ENCODE measurements at places on chromosomes 16 and 17.
A peak's percentile ranks its signal among the peaks of the same experiment; 100 is the strongest.

DNA sequence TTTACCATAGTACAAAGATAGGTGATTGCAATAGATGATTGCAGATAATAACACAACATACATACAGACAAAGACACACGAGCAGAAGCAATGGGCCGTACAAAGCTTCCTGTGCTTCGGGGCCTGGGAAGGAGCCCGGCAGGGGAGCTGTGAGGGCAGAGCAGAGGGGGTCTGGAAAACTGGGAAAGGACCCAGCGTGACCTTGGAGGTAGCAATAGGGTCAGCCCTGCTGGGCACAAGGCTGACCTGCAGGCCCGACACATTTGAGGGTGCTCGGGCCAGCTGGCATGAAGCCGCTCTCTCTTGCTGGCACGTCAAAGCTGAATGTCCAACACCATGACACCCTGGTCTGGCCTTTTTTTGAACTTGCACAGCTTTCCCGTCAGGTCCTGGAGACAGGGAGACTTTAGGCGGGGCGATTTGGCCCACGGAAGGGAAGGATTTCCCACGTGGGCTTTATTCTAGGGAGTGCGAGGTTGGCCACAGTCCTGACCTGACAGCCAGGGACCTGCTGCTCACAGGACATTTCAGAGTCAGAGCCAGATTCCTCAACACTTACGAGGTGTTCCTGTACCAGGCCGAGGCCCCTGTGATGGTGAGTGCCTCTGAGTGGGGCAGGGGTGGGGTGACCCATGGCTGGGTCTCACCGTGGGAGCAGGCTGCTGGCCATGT is 83.2 kb downstream of the NTN1 start:
- no peak for DNase-seq

DNA sequence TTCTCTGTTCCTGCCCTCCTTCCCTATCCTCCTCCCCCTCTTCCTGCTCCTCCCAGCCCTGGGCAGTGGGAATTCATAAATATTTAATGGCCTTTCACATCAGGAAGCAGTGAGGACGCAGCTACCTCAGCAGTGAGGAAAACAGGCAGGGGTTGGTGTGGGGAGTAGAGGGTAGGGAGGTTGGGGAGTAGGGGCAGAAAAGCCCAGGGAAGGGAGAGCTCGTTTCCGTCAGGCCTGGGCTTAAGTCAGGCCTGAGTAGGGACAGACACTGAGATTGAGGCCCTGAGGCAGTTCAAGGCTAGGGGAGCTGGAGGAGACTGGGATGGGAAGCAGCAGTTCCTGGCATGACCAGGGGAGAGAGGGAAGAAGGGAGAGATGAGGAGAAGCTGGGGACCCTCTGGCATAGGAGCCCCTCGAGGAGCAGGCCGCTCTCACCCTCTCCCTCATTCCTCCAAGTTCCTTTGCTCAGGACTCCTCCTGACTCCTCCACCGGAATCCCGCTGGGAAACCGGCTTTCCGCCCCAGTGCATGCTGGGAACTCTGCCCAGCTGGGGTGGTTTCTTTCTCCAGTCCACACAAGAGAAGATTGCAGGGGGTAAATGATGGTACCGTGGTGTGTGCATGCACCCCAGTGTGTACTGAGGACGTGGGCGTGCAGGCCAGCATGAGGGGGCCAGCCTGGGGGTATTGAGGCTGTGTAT is 6.2 kb downstream of the SAMD14 start:
- no peak for DNase-seq

DNA sequence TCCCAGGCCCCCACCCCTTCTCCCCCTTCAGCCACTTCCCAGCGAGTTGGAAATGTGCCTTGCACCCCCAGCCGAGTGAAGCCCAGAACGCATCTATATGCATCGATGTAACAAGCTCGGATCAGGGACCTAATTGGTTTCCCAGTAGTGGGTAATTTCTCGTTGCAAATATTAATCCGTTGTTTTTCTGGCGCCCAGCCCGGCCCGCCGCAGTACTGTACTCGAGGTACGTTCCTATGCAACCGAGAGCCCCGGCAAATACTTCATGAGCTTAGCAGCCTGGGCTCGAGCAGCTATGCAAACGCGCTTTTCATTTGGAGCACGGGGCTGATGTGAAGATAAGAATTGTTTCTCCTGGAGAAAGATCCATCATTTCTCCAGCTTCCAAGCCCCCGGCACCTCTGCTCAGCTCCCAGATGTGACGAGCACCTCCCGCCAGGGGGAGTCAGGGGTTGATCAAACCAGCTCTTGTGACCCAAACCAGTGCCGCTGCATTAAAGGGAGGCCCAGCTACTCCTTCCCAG is 229.8 kb downstream of the KATNIP start:
- peak; percentile 83 for DNase-seq

- no peak for DNase-seq
These were observed 6.3 kb upstream of the SECTM1 start for GRCh38 chr17:82339634-82340580.

All from iris pigment epithelial cell (primary cell).